ENCODE measurements at places on chromosomes 11 and 22. TPM values are rescaled to one million over a fixed set of nuclear protein-coding genes. Genes with fewer than 3 reads are reported as not detected.

- DNase-seq = no peak
Measured at GRCh38 chr11:112213753-112214152, 12.5 kb upstream of the PTS start.

- DNase-seq = no peak
Measured at GRCh38 chr11:73130181-73130580, 11.9 kb downstream of the FCHSD2 start.

DNA sequence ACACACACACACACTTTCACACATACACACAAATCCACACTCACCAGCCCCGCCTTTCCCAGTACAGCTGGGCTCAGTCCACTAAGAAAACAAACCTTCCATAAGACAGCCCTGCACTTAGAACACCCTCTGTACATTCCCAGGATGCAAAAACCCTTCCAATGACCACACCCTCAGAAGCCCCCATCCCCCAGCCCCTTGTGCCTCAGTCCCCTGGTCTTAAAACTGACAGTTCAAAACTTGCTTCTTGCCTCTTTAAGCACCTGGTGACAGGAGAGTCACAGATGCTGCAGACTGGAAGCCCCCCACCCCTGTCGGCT lies 23.0 kb downstream of the APLNR start:
- DNase-seq = no peak

Gene KRTAP5-10
- not detected for total RNA-seq

Gene GRK2
- 54.1 TPM for total RNA-seq

Gene RASD2
- 9.5 TPM for total RNA-seq

DNA sequence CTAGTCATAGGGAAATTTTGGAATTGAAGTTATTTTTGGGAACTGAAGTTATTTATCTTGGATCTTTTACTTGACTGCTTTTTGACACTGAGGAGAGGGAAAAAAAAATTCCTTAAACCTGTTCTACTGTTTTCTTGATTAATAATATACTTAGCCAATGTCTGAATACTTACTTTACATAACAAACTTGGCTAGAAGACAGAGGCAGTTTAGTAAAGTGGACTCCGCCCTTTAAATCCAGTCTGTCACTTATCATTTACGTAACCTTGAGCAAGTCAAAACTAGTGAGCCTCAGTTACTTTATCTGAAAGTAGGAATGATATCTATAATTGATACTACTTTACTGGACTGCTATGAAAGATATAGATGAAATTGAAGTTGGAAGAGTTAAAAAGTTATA lies 19.5 kb downstream of the CTSC start:
- no peak for DNase-seq

- no peak for DNase-seq
Measured at GRCh38 chr11:86374586-86374985, at the start of gene CCDC81. CCDC81 (plus strand) TSS chr11:86374887; CDS start chr11:86375164, 277 bp downstream.

GRCh38 chr11:128579798-128580504 lies 7.4 kb downstream of the ETS1 start:
- no peak for DNase-seq

Gene IL10RA
- 7.2 TPM for total RNA-seq

Gene ART1
- total RNA-seq = 1.7 TPM

- no peak for DNase-seq
Measured at GRCh38 chr22:31853736-31854495, 90.4 kb upstream of the YWHAH start.

DNA sequence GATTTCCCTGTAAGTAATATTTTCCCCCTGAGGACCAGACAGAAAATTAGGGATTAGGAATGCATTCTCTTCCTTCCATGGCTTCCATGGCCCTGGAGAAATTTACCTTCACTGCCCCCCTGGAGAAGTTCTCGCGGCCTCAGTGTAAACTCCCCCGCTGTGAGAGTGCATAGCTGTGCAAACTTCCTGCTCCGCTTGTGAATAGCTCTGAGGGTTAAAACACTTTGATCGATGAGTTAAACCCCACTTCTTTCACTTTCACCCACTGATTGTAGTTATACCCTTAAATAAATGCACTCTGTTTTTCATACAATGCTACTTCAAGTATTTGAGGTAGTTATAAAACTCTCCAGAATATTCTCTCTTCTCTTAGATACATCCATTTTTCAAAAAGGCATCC lies 190.8 kb downstream of the DSCAML1 start:
- DNase-seq = no peak

DNA sequence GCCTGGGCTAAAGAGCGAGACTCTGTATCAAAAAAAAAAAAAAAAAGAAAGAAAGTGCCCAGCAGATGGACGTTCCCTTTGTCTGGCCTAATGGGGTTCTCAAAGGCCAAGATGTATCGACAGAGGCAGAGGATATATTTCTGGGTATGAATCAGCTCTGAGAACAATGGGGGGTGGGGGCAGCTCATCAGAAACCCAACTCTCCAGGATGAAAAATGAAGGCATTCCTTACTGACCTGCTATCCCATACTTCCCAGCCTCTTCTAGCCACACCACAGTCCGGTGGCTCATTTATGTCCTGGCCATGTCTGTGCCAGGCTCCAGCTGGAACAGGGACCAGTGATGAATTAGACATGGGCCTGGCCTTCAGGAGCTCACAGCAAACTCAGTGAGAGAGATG lies 15.2 kb upstream of the POLD3 start:
- no peak for DNase-seq
